ENCODE measurements at places on chromosomes 4 and X. TPM values are rescaled to one million over a fixed set of nuclear protein-coding genes. Genes with fewer than 3 reads are reported as not detected.

The KLB gene
- 0.08 TPM for total RNA-seq

The GUCY1B1 gene
- 0.23 TPM for total RNA-seq

The STATH gene
- total RNA-seq, result not detected

The WNK3 gene
- total RNA-seq, result 0.53 TPM

The DOCK11 gene
- 8.2 TPM for total RNA-seq

The CD38 gene
- not detected for total RNA-seq

The IL13RA1 gene
- 22.7 TPM for total RNA-seq

The WDR19 gene
- 8.0 TPM for total RNA-seq

The EDA gene
- 0.38 TPM for total RNA-seq

The TBX22 gene
- total RNA-seq, result not detected

The MTTP gene
- not detected for total RNA-seq

The UGT2B7 gene
- not detected for total RNA-seq

The INPP4B gene
- total RNA-seq, result 25.6 TPM

The MAGEA6 gene
- total RNA-seq, result not detected

The TMPRSS11A gene
- not detected for total RNA-seq

The ASB12 gene
- total RNA-seq, result not detected

The TMEM31 gene
- not detected for total RNA-seq

The LUZP4 gene
- total RNA-seq, result not detected

The MAGEA4 gene
- not detected for total RNA-seq

The PDZD4 gene
- total RNA-seq, result 0.04 TPM

The SLIT2 gene
- 4.1 TPM for total RNA-seq

The NAP1L2 gene
- total RNA-seq, result 1.1 TPM

The HTRA3 gene
- total RNA-seq, result not detected

The ADGRG4 gene
- not detected for total RNA-seq

The NEUROG2 gene
- total RNA-seq, result not detected

The TMEM255A gene
- total RNA-seq, result not detected

The BCLAF3 gene
- 1.5 TPM for total RNA-seq

The CDKL2 gene
- total RNA-seq, result 0.46 TPM

The SPATA4 gene
- total RNA-seq, result 0.08 TPM

The SHISA3 gene
- not detected for total RNA-seq

The PTCHD1 gene
- not detected for total RNA-seq
